ENCODE measurements at places on chromosomes 7 and 10.

- peak; percentile 21 for DNase-seq
These were observed 9.6 kb downstream of the KAZALD1 start for GRCh38 chr10:101071267-101071884.

- DNase-seq = no peak
These were observed 817.1 kb downstream of the TYW1 start for GRCh38 chr7:67813621-67814292.

DNA sequence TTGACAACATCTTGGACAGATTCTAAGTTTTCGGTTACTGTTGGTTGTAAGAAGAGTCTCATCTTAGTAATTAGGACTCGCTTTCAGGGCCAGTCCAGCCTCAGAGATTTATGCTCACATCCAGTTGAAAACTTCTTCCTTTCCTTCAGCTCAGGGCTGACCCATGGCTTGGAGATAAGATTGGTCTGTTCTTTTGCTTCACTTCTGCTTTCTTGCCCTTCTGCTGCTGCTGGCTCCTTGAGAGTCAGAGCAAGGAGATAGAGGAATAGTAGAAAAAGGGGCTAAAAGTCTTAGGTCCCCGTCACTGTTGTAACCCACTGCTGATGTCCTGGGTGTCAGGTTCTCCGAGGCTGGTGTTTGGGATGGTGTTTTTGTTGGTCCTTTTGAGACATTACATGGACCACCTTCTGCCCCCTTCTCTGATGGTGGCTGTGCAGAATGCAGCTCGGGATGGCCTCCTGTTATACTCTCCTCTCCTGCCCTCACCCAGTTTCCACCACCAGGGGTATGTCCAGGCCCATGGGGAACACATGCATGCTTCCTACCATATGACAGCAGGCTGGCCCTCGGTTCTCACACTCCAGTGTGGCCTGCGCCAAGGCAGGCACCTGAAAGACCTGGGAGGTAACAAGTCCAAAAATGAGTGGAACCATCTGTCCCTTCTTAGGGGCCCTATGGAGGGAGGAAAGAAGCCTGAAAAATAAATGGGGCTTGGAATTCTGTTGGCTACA, 67.8 kb upstream of the PCBD1 start:
- no peak for DNase-seq

DNA sequence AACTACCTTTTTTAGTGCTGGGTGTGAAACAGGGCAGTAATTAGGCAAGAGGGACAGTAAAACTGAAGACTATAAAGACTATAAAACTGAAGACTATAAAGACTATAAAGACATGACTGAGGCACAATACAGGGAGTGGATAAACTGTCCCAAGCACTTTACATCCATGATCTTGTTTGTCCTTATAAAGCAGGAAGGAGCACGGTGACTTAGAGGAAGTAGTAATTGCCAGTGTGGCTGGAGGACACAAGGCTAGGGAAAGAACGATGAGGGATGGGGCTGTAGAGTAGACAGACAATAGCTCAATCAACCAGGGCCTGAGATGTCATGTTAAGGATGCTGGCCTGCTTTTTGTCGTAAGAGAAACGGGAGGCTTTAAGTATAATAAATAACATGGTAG, 26.0 kb downstream of the DNAJC12 start:
- no peak for DNase-seq

- no peak for DNase-seq
These were observed 180.9 kb downstream of the SEMA3A start for GRCh38 chr7:84013616-84014240.

- no peak for DNase-seq
These were observed 17.6 kb downstream of the EVX1 start for GRCh38 chr7:27260211-27260610.

- no peak for DNase-seq
These were observed 46.9 kb downstream of the ZNRF2 start for GRCh38 chr7:30331338-30331737.

- no peak for DNase-seq
These were observed 8.2 kb upstream of the MACC1 start for GRCh38 chr7:20225384-20225783.

- no peak for DNase-seq
These were observed 55.9 kb downstream of the GRID1 start for GRCh38 chr10:86310702-86311101.

DNA sequence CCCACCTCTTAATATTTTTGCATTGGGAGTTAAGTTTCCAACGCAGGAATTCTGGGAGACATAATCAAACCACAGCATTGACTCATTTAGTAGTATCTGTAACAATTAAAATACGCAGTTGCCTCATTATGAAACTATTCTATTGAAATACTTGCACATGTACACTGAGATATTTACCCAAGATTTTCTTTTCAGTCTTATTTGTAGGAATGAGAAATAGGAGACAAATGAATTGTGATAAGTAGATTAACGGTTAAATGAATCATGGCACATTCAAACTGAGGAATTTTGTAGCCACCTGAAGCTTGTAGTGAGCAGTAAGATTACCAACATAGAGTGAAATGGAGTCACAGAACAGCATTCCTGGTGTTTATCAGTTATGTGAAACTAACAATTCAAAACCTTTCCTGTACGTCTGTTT, 18.1 kb downstream of the RP9 start:
- DNase-seq = no peak

- DNase-seq = peak; percentile 45
These were observed at the start of gene PAX2 for GRCh38 chr10:100744987-100745881. TSS of gene PAX2 (plus strand) at chr10:100745582. CDS start at chr10:100746261, 679 bp downstream.

DNA sequence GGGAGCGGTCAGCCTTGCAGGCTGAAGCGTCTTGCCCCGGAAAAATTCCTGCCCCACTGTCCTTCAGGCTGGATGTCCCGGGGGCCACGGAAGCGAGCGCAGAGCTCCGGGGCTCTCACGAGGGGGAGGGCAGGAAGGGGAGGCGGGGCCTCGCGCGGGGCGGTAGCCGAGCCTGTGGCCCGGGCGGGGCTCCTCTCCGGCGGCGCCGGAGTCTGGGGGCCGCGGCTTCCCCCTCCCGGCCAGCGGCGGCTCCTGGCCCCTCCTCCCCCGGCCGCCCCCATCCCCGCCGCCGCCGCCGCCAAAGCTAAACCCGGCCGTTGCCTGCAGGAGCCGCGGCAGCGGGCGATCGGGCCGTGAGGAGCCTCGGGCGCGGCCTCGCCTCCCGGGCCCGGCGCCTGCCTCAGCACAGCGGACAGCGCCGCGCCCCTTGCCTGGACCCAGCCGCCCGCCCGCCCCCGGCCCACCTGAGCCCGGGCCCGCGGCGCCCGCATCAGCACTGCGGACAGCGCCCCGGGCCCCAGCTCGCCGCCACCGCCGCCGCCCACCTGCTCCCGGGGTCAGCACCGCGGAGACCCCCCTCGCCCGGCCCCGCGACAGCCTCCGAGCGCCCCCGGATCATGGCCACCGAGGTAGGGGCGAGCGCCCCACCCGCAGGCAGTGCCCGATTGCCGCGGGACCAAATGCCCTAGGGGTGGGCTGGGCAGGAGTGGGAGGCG, at the start of gene GOLGA7B:
GOLGA7B (plus strand) TSS at position 157 of the 716 bp plus-strand sequence; CDS start at position 618, 461 bp downstream.
- peak; percentile 40 for DNase-seq
